Kidney epithelial cell (primary cell): ENCODE measurements at places on chromosomes 1 and 21. TPM values are rescaled to one million over a fixed set of nuclear protein-coding genes. Genes with fewer than 3 reads are reported as not detected.

TMEM54 gene
- total RNA-seq, result 99.0 and 162 TPM in 2 replicates

GRCh38 chr1:45493116-45493697, 2.2 kb upstream of the TESK2 start:
- no peak for DNase-seq

DNA sequence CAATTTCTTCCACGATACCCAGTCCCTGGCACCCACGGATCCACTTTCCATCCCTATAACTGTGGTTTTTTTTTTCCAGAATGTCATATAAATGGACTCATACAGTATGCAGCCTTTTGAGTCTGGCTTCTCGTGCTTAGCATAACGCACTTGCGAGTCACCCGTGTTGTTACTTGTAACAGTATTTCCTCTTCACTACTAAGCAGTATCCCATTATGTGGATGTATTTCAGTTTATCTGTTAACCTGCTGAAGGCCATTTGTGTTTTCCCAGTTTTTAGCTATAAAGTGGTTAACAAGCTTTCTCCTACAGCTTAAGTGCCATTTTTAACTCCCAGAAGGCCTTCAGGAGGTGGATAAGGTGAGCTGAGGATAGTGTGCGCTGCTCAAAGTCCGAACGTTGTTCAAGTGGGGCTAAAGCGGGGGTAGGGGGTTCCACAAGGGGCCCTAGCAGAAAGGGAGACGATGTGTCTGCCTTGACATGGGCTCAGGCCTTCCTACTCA, 829 bp downstream of the ADAR start:
- DNase-seq, result no peak

ATG4C gene
- total RNA-seq, result 5.1 and 5.6 TPM in 2 replicates

ADAMTS4 gene
- 0.21 and 0.33 TPM in 2 replicates for total RNA-seq

DNA sequence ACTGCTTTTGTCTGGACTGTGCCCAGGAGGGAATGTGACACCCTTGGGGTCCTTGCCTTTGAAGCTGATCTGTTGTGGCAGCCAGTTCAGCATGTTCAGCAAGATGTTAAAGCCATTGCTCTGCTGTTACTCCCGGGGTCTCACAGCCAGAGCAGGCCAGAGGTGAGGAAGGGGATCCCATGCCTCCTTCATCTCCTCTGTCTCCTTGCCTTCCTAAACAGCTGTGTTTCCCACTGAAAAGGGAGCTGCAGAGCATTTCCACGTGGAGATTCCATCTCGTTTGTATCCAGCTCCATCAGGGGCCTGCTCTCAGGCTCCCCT, 135.8 kb upstream of the COL6A1 start:
- DNase-seq, result no peak

DNM3 gene
- 1.6 and 2.7 TPM in 2 replicates for total RNA-seq

- no peak for DNase-seq
Observed at GRCh38 chr1:115188680-115189395, 99.5 kb upstream of the TSPAN2 start.

- DNase-seq, result no peak
Observed at GRCh38 chr1:87956750-87957149, 628.1 kb downstream of the LMO4 start.

- no peak for DNase-seq
Observed at GRCh38 chr1:203544978-203545816, 51.2 kb downstream of the OPTC start.

DNA sequence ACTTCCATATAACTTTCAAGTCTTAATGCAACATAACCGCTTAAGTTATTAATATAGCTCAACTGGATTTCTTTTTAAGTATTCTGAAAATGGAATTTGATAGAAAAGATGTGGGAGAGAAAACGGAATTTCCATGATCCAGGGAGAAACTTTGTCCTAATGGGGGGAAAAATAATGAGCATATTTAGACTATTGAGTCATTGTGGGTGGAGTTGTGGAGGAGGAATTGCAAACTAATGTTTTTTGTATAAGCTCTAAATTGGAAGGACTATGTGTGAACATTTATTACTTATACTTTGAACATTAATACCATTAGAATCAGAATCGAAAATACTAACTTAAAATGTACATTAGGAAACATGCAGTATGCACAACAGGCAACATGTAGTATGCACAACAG, 159.9 kb upstream of the NEGR1 start:
- no peak for DNase-seq

DNA sequence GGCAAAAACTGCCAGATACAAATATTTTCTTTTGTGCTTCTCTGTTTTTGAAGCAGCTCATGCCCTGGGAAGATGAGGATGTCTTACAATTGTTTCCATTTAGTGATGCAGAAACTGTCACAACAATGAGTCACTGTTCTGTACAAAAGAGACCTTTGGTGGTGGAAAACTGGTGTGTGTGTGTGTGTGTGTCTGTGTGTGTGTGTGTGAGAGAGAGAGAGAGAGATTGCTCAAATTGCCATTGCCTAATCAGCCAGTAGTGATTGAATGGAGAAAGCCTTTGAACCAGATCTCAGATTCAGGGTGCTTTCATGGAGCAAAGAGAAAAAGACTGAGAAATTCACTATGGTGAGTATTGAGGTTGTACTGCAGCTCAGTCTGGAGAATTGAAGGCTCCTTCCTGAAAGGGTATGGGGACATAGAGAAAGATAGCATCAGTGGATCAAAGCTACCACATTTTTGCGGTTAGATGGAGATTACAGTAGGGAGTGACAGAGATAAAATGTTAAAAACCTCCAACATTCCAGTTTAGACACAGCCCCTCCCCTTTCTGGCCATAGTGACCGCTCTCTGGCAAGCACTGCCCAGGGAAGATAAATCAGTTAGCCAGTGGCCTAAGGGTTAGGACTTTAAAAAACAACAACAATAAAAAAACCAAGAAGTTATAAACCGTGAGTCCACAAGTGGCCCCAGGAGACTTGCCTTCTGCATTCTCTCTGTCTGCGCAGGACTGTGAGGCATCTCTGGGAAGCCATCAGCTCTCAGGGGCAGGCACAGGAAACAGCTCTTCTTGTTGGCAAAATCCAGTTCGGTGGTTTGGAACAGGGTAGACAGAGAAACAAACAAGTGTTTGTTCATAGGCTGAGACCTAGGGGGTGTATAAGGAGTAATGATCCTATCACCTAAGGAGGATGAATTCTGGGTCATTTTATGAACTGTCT, 406.5 kb downstream of the DUSP10 start:
- DNase-seq, result peak; percentile 65

DNA sequence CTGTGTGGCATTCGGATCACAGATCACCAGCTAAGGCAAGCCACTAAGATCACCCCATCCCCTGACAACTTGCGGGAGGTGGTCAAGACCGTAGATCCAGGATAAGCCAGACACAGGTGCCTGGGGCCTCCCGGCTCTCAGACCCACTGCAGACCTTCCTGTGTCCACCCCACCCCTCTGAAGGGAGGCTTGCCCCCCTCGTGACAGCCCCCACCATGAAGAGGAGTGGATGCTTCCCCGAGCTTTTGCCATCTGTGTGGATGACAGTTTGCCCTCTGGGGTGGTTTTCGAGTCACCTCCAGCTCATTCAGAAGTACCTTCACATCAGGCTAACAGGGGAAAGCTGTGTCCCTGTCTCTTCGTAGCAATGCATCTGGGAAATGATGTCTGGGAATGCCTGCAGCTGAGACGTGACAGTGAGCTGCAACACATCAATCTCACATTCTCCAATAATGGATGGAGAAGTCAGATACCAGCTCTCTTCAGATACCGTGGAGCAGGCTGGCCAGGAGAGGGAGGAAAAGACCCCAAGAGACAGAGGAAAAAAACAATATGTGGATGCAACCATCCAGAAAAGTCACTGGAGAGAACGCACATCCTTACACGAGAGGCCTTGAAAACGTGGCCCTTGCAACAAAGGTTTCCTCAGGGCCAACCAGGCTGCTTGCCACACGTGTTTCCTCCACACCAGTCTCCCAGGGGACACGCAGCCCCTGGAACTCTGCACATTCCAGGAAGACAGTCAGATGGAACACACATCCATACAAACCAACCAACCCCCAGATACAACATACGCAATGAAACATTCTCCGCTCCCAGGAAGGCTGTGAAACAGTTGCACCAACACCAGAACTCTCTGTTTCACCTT, 20.4 kb upstream of the FHAD1 start:
- DNase-seq, result no peak

DNA sequence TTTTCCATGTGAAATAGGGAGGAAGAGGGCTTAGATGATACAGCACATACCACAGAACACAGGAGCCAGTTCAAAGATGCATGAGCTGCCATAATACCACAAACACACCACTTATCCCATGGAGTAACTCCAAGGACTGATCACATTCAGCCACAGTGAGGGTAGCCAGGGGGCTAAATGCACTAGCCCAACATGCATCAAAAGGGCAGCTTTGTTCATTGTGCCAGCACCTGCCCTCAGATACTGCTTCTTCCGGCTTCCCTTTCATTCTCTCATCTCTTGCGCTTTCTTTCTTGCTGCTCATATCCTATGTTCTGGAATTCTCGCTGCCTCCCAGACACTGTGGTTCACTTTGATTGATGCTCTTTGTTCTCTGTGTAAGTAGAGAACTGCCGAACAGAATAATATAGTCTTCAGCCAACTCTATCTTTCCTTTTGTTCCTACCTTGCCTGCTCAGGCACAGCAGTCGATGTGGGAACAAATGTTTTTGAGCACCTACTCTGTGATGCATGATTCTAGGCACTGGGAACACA, 50.0 kb upstream of the SYT6 start:
- DNase-seq, result no peak

DNA sequence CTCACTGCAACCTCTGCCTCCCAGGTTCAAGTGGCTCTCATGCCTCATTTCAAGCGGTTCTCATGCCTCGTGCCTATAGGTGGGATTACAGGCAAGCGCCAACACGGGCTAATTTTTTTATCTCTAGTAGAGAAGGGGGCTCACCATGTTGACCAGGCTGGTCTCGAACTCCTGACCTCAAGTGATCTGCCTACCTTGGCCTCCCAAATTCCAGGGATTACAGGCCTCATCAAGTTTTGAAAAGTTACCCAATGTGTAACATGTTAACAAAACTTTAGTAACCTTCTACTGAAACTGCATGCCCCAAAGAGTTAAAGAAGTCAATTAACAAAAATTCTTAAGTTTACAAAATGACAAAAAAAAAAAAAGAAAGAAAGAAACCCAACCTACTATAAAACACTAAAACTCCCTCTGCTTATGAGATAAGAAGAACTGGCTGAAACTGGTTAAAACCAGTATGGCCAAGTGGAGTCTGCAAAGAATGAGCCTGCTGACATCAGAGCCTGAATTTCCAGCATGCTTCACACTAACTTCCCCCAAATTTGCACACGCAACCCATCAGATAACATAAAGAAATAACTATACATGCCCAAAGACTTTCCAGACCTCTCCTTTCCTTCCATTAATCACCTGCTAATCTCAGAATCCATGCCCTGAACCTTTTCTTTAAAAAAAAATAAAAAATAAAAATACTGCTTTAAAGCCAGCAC, 25.5 kb upstream of the PSMG1 start:
- no peak for DNase-seq

FLG2 gene
- total RNA-seq, result not detected in 2 replicates

AGBL4 gene
- total RNA-seq, result not detected in 2 replicates

GRCh38 chr1:221777431-221778072, 35.7 kb upstream of the DUSP10 start:
- DNase-seq, result no peak

LCE1B gene
- total RNA-seq, result not detected in 2 replicates

NCAM2 gene
- total RNA-seq, result under 0.01 and 1.8 TPM in 2 replicates

DNA sequence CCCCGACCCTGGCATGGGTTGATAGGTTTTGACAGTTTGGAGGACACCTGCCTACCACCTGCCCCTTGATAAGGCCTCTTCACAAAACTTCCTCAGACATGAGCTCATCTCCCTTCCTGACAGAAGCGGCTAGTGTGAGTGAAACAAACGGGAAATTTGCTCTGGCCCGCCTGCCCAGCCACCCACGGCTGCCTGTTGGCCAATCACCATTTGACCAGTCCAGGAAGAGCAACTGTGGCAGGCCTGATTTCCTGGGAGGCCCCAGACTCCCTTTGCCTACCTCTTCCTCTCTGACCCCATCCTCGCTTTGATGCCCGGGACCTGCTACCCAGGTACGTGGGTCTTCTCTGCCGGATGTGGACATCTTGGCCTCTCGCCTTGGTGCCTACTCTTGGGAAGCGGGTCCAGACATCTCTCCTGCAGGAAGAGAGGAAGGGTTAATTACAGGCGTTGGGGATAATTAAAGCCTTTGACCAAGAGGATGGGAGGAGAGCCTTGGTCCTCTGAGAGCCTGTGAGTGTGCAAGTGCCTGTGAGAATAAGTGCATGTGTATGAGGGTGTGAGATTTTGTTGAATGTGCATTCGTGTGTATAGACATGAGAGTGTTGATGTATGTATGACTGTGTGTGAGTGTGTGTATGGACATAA, 1.1 kb upstream of the EPHA2 start:
- no peak for DNase-seq

GRCh38 chr1:210531475-210532222, 202.9 kb downstream of the HHAT start:
- DNase-seq, result no peak

- no peak for DNase-seq
Observed at GRCh38 chr1:156420205-156421061, 51.4 kb downstream of the RHBG start.

OVAAL gene
- total RNA-seq, result not detected in 2 replicates

DNA sequence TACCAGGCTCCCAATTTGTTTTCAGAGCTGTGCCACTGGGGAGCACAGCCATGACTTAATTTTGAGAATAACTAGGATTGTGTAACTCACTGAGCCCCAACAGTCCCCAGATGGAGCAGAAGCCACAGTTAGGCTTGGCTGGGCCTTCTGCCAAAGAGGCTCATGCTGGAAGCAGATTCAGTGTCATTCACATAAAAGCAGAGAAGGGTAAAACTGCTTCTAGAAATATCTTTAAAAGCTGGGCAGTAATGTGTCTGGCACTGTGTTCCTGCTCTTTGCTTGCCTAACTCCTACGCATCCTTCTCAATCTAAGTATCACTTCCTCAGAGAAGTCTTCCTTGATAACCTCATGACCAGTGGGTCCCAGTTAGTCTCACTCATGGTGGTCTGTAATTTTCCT, 20.3 kb downstream of the STK40 start:
- DNase-seq, result no peak

CYP4Z1 gene
- not detected in 2 replicates for total RNA-seq

EPHB2 gene
- total RNA-seq, result 111 and 143 TPM in 2 replicates

FCRL4 gene
- not detected in 2 replicates for total RNA-seq
